Hepatocyte (in vitro differentiated cells): ENCODE measurements at places on chromosomes 7 and 10. TPM values are rescaled to one million over a fixed set of nuclear protein-coding genes. Genes with fewer than 3 reads are reported as not detected.

Gene CYP3A5
- total RNA-seq, result 279 and 345 TPM in 2 replicates

Gene CYP2E1
- total RNA-seq, result 0.43 TPM in 1 of 2 replicates, not detected in the other

Gene TMEM213
- total RNA-seq, result 0.03 TPM in 1 of 2 replicates, not detected in the other

Gene CDH23
- total RNA-seq, result 0.30 and 0.56 TPM in 2 replicates

Gene CPVL
- 26.2 and 36.6 TPM in 2 replicates for total RNA-seq

Gene GBX1
- not detected in 2 replicates for total RNA-seq

Gene FAM237B
- not detected in 2 replicates for total RNA-seq

Gene GAD2
- 0.53 and 1.3 TPM in 2 replicates for total RNA-seq

Gene DUS4L
- 12.5 and 14.2 TPM in 2 replicates for total RNA-seq

Gene TMEM270
- total RNA-seq, result 1.1 TPM in 1 of 2 replicates, not detected in the other

Gene GTF2IRD2
- total RNA-seq, result 9.8 and 19.7 TPM in 2 replicates

Gene TMEM139
- total RNA-seq, result 19.8 and 21.0 TPM in 2 replicates

Gene CALHM3
- total RNA-seq, result not detected in 2 replicates

Gene CACUL1
- total RNA-seq, result 35.0 and 37.5 TPM in 2 replicates

Gene SPDYE9
- total RNA-seq, result 0.07 TPM in 1 of 2 replicates, not detected in the other

Gene SRGN
- total RNA-seq, result 0.68 and 2.5 TPM in 2 replicates

Gene EIF5AL1
- total RNA-seq, result 0.27 and 0.44 TPM in 2 replicates

GRCh38 chr10:33126742-33127141 is 168.7 kb upstream of the ITGB1 start:
- H3K4me1 ChIP-seq, result no peaks in the 10 kb centered on the region
- H3K27ac ChIP-seq, result peak overlapping the region; percentile 37
- no peak overlapping the region for H3K4me3 ChIP-seq
- H3K27me3 ChIP-seq, result no peaks in the 10 kb centered on the region
- DNase-seq, result no peak
- H3K36me3 ChIP-seq, result no peaks in the 10 kb centered on the region

- no peak for DNase-seq
- H3K36me3 ChIP-seq, result no peaks in the 10 kb centered on the region
- H3K4me1 ChIP-seq, result no peaks in the 10 kb centered on the region
- H3K4me3 ChIP-seq, result no peak overlapping the region
- H3K27me3 ChIP-seq, result no peaks in the 10 kb centered on the region
Observed at GRCh38 chr10:121460733-121461132, 137.5 kb downstream of the FGFR2 start.

- peak; percentile 41 for DNase-seq
- H3K36me3 ChIP-seq, result no peaks in the 10 kb centered on the region
- H3K4me1 ChIP-seq, result peaks cover 24% of the 10 kb centered on the region
Observed at GRCh38 chr7:128454808-128455542, 703 bp upstream of the HILPDA start.

DNA sequence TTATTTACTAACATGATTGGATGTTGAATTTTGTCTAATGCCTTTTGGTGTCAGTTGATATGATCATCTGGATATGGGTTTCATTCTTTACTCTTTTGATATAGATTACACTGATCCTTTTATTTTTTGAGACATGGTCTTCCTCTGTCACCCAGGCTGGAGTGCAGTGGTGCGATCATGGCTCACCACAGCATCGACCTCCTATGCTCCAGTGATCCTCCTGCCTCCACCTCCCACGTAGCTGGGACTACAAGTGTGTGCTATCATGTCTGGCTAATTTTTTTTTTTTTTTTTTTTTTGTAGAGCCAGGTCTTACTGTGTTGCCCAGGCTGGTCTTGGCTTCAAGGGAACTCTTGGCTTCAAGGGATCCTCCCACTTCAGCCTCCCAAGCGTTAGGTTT is 27.1 kb downstream of the BMS1 start:
- no peaks in the 10 kb centered on the region for H3K36me3 ChIP-seq
- H3K27ac ChIP-seq, result no peak overlapping the region
- no peak for DNase-seq
- H3K4me3 ChIP-seq, result no peak overlapping the region
- no peaks in the 10 kb centered on the region for H3K27me3 ChIP-seq

- H3K4me1 ChIP-seq, result peaks cover 4% of the 10 kb centered on the region
- no peak for DNase-seq
- H3K36me3 ChIP-seq, result no peaks in the 10 kb centered on the region
- H3K27me3 ChIP-seq, result no peaks in the 10 kb centered on the region
Observed at GRCh38 chr7:83643739-83644138, 5.2 kb downstream of the SEMA3E start.

DNA sequence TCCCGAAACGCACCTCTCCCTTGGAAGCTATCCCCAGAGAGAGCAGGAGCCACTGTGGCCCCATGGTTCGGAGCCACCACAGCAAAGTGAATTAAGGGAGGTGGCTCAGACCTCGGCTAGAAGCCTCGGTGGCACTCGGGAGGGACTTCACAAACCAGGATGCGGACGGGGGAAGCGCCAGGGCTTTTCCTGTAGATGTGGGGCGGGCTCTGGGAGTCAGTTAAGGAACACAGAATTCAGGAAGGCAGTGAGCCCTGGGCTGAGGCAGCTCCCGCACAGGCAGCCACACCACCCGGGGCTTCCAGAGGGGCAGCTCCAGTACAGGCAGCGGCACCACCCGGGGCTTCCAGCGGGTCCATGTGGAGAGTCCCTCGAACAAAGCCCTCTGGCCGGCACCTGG is 42.7 kb upstream of the DPYSL4 start:
- no peaks in the 10 kb centered on the region for H3K4me1 ChIP-seq
- no peak for DNase-seq
- H3K36me3 ChIP-seq, result no peaks in the 10 kb centered on the region
- no peak overlapping the region for H3K27ac ChIP-seq
- H3K4me3 ChIP-seq, result no peak overlapping the region
- H3K27me3 ChIP-seq, result no peaks in the 10 kb centered on the region

- no peak overlapping the region for H3K4me3 ChIP-seq
- DNase-seq, result no peak
Observed at GRCh38 chr10:71790749-71791440, 17.6 kb upstream of the VSIR start.

DNA sequence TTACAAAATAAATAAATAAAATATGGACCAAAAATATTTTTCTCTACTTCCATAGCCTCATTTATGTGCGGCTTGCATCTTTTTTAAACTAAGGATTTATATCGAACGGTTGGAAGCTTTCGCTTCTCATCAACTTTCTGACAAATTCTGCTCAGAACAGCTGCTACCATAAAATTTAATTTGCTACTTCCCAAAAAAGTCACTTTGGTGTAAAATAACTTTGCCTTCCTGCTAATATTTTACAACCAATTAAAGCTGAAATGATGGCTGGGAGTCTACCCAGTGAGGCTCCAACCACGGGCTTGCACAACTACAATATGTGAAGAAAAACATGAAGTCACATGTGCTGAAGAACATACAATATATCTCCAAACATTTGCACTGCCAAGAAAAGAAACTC is 253.1 kb upstream of the NEBL start:
- no peak overlapping the region for H3K4me3 ChIP-seq
- no peaks in the 10 kb centered on the region for H3K36me3 ChIP-seq
- no peak for DNase-seq
- H3K27me3 ChIP-seq, result no peaks in the 10 kb centered on the region
- H3K4me1 ChIP-seq, result no peaks in the 10 kb centered on the region
- no peak overlapping the region for H3K27ac ChIP-seq

GRCh38 chr7:148698397-148699023 is at the start of gene CUL1:
CUL1 (plus strand) TSS chr7:148698903; CDS start chr7:148730123, 31,220 bp downstream.
- H3K27me3 ChIP-seq, result no peaks in the 10 kb centered on the region
- peak; percentile 91 for DNase-seq
- peak within 1 kb of the TSS; percentile 100 for H3K27ac ChIP-seq
- peaks cover 19% of the 10 kb centered on the region for H3K4me1 ChIP-seq
- peak within 1 kb of the TSS; percentile 90 for H3K4me3 ChIP-seq

DNA sequence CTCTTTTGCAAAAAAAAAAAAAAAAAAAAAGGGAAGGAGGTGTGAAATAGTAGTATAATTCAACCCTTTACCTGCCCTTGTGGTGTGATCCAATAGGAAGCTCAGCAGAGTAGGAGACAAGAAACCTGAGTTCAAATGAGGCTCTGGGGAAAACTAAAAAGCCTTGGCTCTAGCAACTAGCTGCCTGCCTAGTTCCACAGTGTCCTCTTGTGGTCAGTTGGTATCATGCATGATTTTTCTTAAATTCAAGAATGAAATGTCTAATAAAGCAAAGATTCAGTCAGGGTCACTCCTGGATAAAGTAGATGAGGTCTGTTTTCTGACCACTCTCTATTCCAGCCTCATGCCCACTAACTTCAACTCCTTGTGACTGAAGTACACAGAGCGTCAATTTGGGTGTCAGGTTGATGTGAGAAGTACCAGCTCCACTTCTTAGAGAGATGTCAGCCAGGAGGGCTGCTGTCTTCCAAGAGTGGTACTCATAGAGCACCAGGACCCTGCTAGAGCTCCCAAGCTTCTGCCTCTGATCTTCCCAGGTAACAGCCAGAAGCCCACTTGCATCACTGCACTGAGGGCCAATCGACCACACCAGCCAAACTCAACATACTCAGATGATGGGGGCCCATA is 10.5 kb downstream of the LSM5 start:
- H3K36me3 ChIP-seq, result no peaks in the 10 kb centered on the region
- H3K27me3 ChIP-seq, result no peaks in the 10 kb centered on the region
- H3K4me3 ChIP-seq, result no peak overlapping the region
- H3K4me1 ChIP-seq, result no peaks in the 10 kb centered on the region
- H3K27ac ChIP-seq, result no peak overlapping the region

GRCh38 chr7:20343941-20344340 is 13.2 kb downstream of the ITGB8 start:
- no peak for DNase-seq
- no peaks in the 10 kb centered on the region for H3K27me3 ChIP-seq
- H3K27ac ChIP-seq, result no peak overlapping the region

- H3K36me3 ChIP-seq, result no peaks in the 10 kb centered on the region
- H3K4me3 ChIP-seq, result no peak overlapping the region
- H3K4me1 ChIP-seq, result peaks cover 9% of the 10 kb centered on the region
- no peaks in the 10 kb centered on the region for H3K27me3 ChIP-seq
Observed at GRCh38 chr7:51455513-51455912, 138.9 kb upstream of the COBL start.

GRCh38 chr10:108014145-108014901 is 849.8 kb upstream of the SORCS1 start:
- no peak overlapping the region for H3K27ac ChIP-seq
- H3K4me3 ChIP-seq, result no peak overlapping the region
- no peaks in the 10 kb centered on the region for H3K4me1 ChIP-seq
- H3K36me3 ChIP-seq, result no peaks in the 10 kb centered on the region
- H3K27me3 ChIP-seq, result no peaks in the 10 kb centered on the region

- no peaks in the 10 kb centered on the region for H3K36me3 ChIP-seq
- no peak overlapping the region for H3K27ac ChIP-seq
- peaks cover 6% of the 10 kb centered on the region for H3K4me1 ChIP-seq
- no peak overlapping the region for H3K4me3 ChIP-seq
- DNase-seq, result no peak
Observed at GRCh38 chr7:2209961-2210323, 22.8 kb downstream of the MAD1L1 start.

- H3K4me1 ChIP-seq, result no peaks in the 10 kb centered on the region
- H3K27ac ChIP-seq, result no peak overlapping the region
- H3K27me3 ChIP-seq, result no peaks in the 10 kb centered on the region
- no peaks in the 10 kb centered on the region for H3K36me3 ChIP-seq
Observed at GRCh38 chr7:6170571-6171531, 101.6 kb downstream of the CYTH3 start.

GRCh38 chr7:16606704-16607103 is 38.9 kb downstream of the ANKMY2 start:
- no peak for DNase-seq
- peak overlapping the region; percentile 18 for H3K27ac ChIP-seq
- no peaks in the 10 kb centered on the region for H3K27me3 ChIP-seq
- peaks cover 12% of the 10 kb centered on the region for H3K4me1 ChIP-seq
- no peaks in the 10 kb centered on the region for H3K36me3 ChIP-seq

- no peak overlapping the region for H3K4me3 ChIP-seq
- H3K27ac ChIP-seq, result no peak overlapping the region
- H3K27me3 ChIP-seq, result no peaks in the 10 kb centered on the region
- H3K4me1 ChIP-seq, result no peaks in the 10 kb centered on the region
- no peak for DNase-seq
Observed at GRCh38 chr7:93973134-93973533, 31.0 kb downstream of the BET1 start.

GRCh38 chr7:154919344-154920225 is 83.3 kb downstream of the PAXIP1 start:
- no peak for DNase-seq
- no peak overlapping the region for H3K27ac ChIP-seq
- no peak overlapping the region for H3K4me3 ChIP-seq
- no peaks in the 10 kb centered on the region for H3K27me3 ChIP-seq
- no peaks in the 10 kb centered on the region for H3K36me3 ChIP-seq
- no peaks in the 10 kb centered on the region for H3K4me1 ChIP-seq

DNA sequence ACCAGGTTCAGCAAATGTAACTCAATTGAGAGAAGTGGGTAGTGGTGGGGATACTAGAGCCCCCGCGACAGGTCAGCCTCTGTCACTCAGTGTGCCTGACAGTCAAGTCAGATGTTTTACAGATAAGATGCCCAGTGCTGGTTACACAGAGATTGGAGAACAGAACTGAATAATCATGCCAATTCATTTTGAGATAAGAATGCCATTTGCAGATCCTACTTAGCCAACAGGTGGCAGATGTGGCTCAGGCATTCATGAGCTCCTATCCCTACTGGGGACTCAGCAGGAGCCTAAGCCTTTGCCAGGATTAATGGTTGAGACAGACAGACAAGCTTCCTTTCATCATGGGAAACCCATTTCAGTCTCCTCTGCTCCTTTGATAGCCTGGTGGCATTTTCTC is 137.8 kb downstream of the MAPK8 start:
- no peaks in the 10 kb centered on the region for H3K36me3 ChIP-seq
- peak; percentile 23 for DNase-seq
- H3K27ac ChIP-seq, result no peak overlapping the region

DNA sequence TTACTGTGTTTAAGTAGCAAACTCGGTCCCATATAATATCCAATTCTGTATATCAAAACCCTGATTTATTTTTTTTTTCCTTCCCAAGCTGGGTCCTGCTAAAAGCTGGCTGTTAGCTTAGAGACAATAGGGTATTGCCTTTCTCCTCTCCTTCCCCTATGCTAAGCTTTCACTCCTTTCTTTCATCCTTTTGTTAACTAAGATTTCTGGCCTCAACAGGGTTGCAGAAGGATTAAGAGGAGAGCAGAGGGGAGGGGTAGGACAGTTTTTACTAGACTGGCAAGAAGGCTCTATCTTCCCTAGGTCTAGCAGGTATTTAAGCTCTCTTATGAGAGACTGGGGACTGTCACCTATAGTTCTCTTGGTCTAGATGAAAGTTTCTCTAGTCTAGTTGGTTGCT is 229.2 kb downstream of the KCND2 start:
- no peak overlapping the region for H3K4me3 ChIP-seq
- DNase-seq, result no peak
- H3K27me3 ChIP-seq, result no peaks in the 10 kb centered on the region
- no peaks in the 10 kb centered on the region for H3K36me3 ChIP-seq
- H3K4me1 ChIP-seq, result no peaks in the 10 kb centered on the region

GRCh38 chr10:33937036-33937730 is 602.7 kb upstream of the NRP1 start:
- DNase-seq, result no peak
- H3K4me1 ChIP-seq, result no peaks in the 10 kb centered on the region
- no peaks in the 10 kb centered on the region for H3K27me3 ChIP-seq

- no peak overlapping the region for H3K4me3 ChIP-seq
Observed at GRCh38 chr7:17608114-17608833, 309.8 kb downstream of the AHR start.

- no peaks in the 10 kb centered on the region for H3K27me3 ChIP-seq
- H3K4me3 ChIP-seq, result no peak overlapping the region
- DNase-seq, result no peak
- no peaks in the 10 kb centered on the region for H3K4me1 ChIP-seq
- no peaks in the 10 kb centered on the region for H3K36me3 ChIP-seq
Observed at GRCh38 chr10:124158592-124158991, 65.2 kb upstream of the CHST15 start.

GRCh38 chr7:32036557-32036956 is 33.6 kb downstream of the PDE1C start:
- no peaks in the 10 kb centered on the region for H3K36me3 ChIP-seq
- no peak overlapping the region for H3K4me3 ChIP-seq
- H3K27ac ChIP-seq, result no peak overlapping the region
